Motor neuron (in vitro differentiated cells): ENCODE measurements at places on chromosomes 2 and 18.

DNA sequence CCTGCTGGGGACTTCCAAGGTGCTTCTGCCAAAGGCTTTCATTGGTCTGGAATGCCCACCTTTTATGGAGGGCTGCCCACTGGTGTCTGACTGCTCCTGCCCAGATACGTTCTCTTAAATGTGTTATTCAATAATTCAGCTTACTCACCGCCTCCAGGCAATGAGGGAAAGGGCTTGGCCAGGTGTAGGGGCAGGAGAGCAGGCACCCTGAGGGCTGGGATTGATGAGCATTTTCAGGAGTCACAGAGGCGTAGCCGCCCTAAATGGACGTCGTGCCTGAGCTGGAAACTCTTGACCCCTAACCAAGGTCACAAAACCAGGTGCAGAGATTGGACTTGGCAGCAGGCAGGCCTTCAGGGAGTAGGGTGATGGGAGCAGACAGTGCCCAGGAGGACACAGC lies 26.8 kb downstream of the MAL start:
- ATAC-seq: no peak

- ATAC-seq: no peak
Observed at GRCh38 chr18:48026216-48026615, 95.8 kb upstream of the SMAD2 start.

GRCh38 chr2:1431886-1432400 lies 18.7 kb downstream of the TPO start:
- no peak for ATAC-seq

- ATAC-seq: no peak
Observed at GRCh38 chr2:128593879-128594650, 275.4 kb upstream of the HS6ST1 start.

- no peak for ATAC-seq
Observed at GRCh38 chr2:226916669-226917068, 80.8 kb downstream of the RHBDD1 start.

DNA sequence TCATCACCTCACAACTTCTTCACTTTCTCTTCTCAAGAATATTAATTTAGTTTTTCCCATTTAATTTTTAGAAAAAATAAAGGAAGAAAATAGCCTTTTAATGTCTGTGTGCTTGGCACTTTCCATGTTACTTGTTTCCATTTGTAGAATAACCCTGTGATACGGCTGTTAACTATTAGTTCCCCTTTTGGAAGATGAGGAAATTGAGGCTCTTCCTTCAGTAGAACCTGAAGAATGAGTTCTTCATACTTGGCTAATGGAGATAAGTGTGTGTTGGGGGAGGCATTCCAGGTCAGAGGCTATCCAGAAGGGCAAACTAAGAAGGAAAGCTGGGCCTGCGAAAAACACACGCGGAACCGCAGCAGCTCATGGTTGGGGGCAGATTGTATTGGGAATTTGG lies 38.3 kb downstream of the ZNF532 start:
- no peak for ATAC-seq

DNA sequence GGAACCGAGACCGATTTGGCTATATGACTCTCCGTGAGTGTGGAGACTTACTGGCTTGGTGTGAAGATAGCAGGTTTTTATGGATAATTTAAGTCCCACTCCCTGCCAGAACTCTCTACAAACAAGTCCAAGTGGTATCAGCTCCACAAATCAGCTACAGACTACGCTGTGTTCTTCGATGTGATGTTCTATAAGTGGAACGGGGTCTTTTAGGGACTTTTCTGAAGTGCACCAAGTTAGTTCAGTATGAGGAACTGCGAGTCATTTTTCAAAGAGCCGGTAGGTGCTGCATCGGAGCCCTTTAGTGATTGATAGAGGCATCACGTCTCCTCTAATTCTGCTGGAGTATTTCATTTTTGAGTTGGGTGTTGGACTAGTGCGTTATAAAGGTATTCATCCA lies 107.1 kb downstream of the TSHZ1 start:
- no peak for ATAC-seq
